ENCODE measurements at places on chromosomes 12 and 14. TPM values are rescaled to one million over a fixed set of nuclear protein-coding genes. Genes with fewer than 3 reads are reported as not detected.

The BMAL2 gene
- total RNA-seq = 20.2 TPM

The IL31 gene
- total RNA-seq = not detected

The BCL11B gene
- 3.2 TPM for total RNA-seq

The RIMBP2 gene
- 0.97 TPM for total RNA-seq

The CRIP1 gene
- total RNA-seq = 791 TPM

The TESPA1 gene
- total RNA-seq = not detected

The GPD1 gene
- total RNA-seq = 8.0 TPM

The CHST11 gene
- total RNA-seq = 1.6 TPM

The P2RX7 gene
- total RNA-seq = not detected

The KCNC2 gene
- total RNA-seq = not detected

GRCh38 chr14:77026930-77027537 lies 1.5 kb downstream of the IRF2BPL start:
- no peak for DNase-seq

DNA sequence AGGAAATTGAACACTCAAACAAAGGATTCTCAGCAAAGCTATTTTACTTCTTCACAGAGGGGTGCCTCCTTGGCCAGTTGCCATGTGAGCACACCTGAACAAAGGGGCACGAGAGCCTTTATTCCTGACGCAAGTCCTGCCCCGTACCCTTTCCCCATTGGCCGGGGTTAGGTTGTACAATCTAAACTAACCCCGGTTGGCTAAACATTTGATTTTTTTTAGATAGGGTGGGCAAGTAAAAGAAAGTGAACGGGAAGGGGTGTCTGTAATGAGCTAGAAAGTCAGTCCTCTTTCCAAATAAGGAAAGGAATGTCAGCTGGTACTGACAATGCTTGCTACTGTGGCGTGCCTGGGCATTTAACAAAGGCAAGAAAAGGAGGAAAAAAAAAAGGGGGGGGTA lies 135.5 kb upstream of the CDKN3 start:
- no peak for DNase-seq

DNA sequence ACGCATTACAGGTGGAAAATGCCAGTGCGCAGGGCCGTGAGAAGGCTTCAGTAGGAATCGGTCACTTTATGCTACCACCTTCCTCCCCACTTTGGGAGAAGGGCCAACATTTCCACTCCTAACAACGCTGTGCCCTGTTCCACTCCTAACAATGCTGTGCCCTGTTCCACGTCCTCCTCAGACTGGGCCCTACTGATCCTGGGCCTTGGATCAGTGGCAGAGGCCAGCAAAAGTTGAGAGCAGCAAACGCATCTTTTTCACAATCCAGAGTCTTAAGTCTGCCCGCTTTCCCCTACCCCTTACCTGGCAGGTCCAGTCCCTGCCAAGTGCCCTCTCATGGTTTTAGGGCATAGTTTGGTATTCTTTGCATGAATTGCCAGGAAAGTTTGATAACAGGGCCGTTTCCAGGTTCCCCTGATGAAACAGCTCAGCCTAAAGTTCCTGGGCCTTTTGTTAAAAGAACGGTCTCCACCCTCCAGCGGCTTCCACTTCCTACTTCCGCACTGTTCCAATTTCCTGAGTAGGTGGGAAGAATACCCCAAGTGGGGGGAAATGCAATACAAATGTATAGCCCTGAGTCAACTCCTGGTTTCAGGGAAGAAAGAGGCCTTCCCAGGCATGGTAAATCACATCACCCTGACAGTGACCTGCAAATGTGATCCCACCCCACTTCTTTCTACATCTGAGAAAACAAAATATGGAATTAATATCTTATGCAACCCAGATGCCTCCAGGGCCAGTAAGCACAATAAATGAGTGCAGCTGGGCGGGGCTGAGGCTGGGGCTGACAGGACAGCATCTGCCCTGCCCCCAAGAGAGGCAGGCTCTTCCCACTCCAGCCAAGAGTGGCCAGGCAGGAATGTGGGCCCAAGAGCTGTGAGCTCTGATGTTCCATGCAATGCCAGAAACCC lies 15.0 kb downstream of the KCTD10 start:
- peak; percentile 69 for DNase-seq

DNA sequence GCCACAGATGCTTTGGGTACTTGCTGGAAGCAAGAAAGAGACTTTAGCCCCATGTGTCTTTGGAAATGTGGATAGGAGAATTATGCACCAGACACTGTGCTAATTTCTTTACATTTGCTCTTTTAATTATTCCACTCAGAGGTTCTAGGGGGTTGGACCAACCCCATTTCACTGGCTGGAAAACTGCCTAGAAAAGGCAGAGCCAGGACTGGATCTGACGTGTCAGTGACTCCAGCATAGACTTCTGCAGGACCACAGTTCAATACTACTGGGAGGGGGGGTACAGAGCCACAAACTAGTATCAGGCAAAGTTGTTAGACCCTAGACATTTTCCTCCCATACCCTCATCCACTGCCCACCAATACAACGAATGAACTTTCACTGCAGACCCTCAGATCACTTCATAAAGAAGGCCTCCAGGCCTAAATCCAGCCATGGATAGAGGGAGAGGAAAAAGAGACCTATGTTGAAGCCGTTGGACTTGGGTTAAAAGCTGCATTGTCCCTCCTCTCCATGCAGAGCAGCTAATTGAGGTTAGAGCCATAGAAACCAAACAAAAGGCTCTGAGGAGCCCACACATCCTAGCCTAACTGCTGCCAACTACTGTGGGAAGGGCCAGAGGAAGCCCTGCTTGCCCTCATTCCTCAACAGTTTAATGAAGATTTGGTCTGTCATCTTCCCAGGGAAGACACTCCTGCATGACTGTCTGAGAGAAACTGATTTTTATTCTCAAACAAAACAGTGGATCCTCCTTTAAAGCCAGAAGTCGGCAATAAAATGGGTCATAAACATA lies 68.7 kb downstream of the STON2 start:
- no peak for DNase-seq

- DNase-seq = no peak
Measured at GRCh38 chr12:100624571-100624970, 51.1 kb downstream of the GAS2L3 start.

GRCh38 chr14:72516936-72517700 lies 376.8 kb downstream of the DPF3 start:
- peak; percentile 32 for DNase-seq

GRCh38 chr12:101968770-101969169 lies 91.4 kb downstream of the DRAM1 start:
- DNase-seq = no peak

- peak; percentile 73 for DNase-seq
Measured at GRCh38 chr14:58166005-58166983, 14.3 kb upstream of the ARMH4 start.

- no peak for DNase-seq
Measured at GRCh38 chr12:16220120-16220519, 57.4 kb downstream of the SLC15A5 start.

- DNase-seq = no peak
Measured at GRCh38 chr12:23211384-23212320, 586.7 kb downstream of the ETNK1 start.

DNA sequence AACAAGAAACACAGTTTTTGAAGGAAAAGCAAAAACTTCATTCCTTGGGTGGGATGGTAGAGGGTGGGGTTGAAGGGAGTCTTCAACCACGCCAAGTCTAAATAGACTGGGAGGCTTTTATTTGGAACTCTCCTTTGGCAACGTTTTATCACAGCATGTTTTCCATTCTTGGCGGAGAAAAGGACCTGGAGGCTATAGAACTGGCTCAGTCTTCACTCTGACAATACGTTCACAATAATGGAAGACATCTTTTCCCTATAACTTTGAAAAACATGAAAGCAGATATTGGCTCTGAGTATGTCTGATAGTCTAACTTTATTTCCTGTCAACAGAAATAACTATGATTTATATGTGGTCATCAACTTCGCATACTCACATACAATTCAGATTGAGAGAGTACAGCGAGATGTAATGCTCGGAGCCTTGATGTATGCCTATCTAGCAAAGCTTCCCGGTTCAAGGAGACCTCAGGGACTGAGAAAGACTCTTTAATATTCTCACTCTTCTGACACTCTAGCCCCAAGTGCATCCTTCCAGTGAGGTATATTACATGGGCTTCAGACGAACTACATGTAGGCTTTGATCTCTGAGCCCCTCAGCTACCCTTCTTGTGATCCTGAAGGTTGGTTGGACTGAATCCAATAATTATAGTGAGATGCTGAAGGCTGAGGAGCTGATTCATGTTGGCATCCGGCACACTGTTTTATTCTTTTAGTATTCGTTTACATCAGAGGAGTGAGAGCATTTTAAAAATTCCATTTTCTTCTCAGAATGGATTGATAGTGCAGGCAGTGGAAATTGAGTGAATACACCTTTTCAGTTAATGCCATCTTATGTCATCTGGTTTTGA lies 14.0 kb downstream of the TMEM30B start:
- no peak for DNase-seq

DNA sequence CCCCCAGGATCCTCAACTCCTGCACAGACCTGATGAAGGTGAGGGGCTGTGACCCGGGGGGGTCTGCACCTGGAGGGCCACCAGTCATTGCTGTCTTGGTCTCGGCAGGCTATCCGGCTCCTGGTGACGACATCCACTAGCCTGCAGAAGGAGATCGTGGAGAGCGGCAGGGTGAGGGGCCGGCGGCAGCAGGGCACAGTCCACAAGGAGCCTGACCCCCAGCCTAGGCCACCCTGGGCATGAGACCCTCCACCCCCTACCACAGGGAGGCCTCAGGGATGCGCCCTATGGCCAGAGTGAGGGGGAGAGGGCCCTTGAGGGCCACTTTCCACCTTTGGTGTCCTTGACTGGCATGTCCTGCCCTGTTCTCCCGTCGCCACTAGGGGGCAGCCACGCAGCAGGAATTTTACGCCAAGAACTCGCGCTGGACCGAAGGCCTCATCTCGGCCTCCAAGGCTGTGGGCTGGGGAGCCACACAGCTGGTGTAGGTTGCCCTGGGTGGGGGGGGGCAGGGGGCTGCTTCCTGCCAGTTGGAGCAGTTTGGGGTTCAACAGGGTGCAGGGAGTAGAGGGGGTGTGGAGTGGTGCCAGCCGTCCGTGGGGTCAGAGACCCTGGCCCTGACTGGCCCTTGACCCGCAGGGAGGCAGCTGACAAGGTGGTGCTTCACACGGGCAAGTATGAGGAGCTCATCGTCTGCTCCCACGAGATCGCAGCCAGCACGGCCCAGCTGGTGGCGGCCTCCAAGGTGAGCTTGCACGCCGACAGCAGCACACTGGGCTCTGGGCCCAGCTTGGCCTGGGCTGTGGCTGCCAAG lies 25.0 kb downstream of the HIP1R start:
- peak; percentile 84 for DNase-seq

- DNase-seq = no peak
Measured at GRCh38 chr14:75301666-75302325, 23.2 kb downstream of the FOS start.

GRCh38 chr14:91352728-91353692 lies 64.6 kb downstream of the CCDC88C start:
- DNase-seq = no peak

GRCh38 chr12:120061575-120062214 lies 54.9 kb downstream of the RAB35 start:
- DNase-seq = no peak

- DNase-seq = no peak
Measured at GRCh38 chr12:45231515-45232145, 15.7 kb downstream of the ANO6 start.
